Activated CD4-positive, alpha-beta T cell treated with anti-CD3 and anti-CD28 coated beads for 4 hours (primary cell): ENCODE measurements at places on chromosomes 13 and 19.
A peak's percentile ranks its signal among the peaks of the same experiment; 100 is the strongest.

GRCh38 chr19:29682236-29682895 lies 17.1 kb downstream of the PLEKHF1 start:
- DNase-seq = no peak

DNA sequence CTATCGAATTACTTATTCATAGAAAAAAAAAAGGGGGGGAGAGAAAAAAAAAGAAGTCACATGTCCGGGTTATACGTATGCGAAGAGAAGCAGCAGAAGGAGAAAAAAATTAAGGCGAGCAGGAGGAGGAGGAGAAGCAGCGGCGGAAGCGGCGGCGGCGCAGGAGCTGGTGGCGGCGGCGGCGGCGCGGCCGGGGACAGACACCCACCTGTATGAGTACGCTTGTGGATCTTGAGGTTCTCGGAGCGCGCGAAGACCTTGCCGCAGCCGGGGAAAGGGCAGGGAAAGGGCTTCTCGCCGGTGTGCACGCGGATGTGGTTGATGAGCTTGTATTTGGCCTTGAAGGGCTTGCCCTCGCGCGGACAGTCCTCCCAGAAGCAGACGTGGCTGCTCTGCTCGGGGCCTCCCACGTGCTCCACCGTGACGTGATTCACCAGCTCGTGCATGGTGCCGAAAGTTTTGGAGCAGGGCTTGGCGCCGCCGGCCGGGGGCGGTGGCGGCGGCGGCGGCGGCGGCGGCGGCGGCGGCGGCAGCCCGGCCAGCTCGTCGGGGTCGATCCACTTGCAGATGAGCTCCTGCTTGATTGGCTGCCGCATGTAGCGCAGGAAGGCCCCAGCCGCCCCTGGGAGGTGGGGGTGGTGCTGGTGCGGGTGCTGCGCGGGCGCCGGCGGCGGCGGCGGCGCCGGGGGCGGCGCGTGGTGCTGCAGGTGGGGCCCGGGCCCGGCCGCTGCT lies 1.5 kb downstream of the ZIC5 start:
- peak; percentile 54 for DNase-seq

GRCh38 chr13:75309981-75310580 lies 171.9 kb downstream of the TBC1D4 start:
- DNase-seq = no peak

GRCh38 chr19:45999653-46000121 lies 4.4 kb downstream of the CCDC61 start:
- DNase-seq = no peak

- no peak for DNase-seq
Measured at GRCh38 chr13:19156013-19156825, 25.4 kb downstream of the TUBA3C start.

GRCh38 chr13:30241532-30241931 lies 65.8 kb downstream of the KATNAL1 start:
- DNase-seq = no peak

- peak; percentile 8 for DNase-seq
Measured at GRCh38 chr13:45490068-45490467, 25.3 kb downstream of the COG3 start.

GRCh38 chr13:39527961-39528660 lies 74.9 kb downstream of the LHFPL6 start:
- no peak for DNase-seq

GRCh38 chr19:42272535-42272897 lies 3.5 kb downstream of the CIC start:
- DNase-seq = no peak

DNA sequence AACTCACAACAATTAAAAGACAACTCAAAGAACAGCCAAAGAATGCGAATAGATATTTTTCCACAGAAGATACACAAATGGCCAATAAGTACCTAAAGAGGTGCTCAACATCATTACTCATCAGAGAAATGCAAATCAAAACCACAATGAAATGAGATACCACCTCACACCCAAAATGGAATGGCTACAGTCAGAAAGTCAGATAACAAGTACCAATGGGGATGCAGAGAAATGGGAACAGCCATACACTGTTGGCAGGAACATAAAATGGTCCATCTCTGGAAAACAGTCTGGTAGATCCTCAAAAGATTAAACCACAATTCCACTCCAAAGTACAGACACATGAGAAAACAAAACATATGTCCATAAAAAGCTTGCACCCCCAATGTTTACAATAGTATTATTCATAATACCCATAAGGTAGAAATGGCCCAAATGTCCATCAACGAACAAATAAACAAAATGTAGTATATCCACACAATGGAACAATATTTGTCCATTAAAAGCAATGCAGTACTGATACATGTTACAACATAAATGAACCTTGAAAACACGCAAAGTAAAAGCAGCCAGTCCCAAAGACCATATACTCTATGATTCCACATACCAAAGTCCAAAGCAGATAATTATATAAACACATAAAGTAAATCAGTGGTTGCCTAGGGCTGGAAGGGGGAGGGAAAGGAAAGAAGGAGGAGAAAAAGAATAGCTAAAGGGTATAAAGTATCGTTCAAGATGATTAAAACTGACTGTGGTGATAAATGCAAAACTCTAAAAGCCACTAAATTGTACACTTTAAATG lies 19.6 kb downstream of the USP12 start:
- DNase-seq = no peak

DNA sequence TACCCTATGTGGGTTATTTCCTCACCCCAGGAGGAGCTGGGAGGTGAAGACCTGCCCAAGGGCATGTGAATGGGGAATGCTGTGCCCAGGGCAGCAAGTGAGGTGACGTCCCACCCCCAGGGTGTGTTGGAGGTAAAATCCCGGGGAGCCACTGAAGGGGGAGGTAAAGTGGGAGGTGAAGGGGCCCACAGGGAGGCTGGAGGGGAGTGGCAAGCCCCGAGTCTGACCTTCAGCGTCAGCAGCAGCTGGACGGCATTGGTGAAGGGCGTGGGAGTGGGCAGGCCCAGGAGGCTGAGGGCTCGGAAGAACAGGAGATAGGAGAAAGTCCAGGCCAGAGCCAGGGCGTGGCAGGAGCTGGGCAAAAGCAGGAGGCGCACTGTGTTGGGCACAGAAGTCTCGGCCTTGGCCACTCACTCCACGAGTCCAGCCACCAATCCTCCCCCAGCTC lies 2.4 kb downstream of the MBOAT7 start:
- DNase-seq = no peak

DNA sequence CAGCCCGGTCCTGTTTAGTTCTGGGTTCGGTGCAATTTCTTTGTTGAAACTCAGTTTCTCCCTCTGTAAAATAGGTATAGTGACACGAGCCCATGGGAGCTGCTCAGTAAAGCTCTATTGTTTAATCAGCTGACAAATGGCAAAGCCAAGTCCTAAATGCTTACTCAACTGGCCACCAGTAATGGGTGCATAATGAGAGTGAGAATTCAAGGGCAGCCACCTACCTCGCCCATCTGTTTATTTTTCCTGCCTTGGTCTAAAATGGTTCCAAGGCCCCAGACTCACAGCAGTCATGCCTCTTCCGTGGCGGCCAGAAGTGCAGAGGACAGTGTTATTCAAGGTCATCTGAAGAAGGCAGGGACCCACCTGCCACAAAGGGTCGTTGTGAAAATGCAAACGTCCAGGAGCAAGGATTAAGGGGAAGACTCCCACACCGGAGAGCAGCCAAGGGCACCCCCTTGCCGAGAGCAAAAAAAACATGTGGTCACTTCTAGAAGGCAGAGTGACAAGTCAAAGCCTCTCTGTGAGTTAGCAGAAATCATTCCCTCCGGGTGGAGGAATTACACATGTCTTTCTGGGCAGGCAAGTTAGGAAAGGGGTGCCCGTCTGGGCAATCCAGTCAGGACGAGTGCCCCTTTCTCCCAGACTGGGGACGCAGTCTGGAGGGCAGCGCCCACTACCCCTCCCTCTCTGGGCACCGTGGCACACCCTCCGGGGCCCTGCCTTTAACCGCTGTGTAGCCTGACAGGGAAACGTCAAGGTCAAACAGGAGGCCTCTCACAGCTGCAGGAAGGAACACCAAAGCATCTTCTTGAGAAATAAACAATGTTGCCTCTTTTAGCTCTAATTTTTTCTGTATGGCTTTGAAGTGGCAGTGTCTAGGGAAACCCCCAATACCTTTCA lies 186.2 kb downstream of the FOXO1 start:
- DNase-seq = no peak

GRCh38 chr13:45538382-45538781 lies 73.6 kb downstream of the COG3 start:
- no peak for DNase-seq

GRCh38 chr13:32426990-32427851 lies 709 bp downstream of the N4BP2L1 start:
- peak; percentile 57 for DNase-seq

- DNase-seq = peak; percentile 14
Measured at GRCh38 chr19:40223135-40223822, 3.2 kb downstream of the CCNP start.

- no peak for DNase-seq
Measured at GRCh38 chr13:54394085-54394700, 1365.6 kb downstream of the OLFM4 start.

- DNase-seq = no peak
Measured at GRCh38 chr19:18763674-18764590, 27.2 kb downstream of the COMP start.

- no peak for DNase-seq
Measured at GRCh38 chr19:12779162-12779993, 4.0 kb upstream of the HOOK2 start.

- no peak for DNase-seq
Measured at GRCh38 chr13:40624986-40625385, 41.5 kb downstream of the FOXO1 start.

DNA sequence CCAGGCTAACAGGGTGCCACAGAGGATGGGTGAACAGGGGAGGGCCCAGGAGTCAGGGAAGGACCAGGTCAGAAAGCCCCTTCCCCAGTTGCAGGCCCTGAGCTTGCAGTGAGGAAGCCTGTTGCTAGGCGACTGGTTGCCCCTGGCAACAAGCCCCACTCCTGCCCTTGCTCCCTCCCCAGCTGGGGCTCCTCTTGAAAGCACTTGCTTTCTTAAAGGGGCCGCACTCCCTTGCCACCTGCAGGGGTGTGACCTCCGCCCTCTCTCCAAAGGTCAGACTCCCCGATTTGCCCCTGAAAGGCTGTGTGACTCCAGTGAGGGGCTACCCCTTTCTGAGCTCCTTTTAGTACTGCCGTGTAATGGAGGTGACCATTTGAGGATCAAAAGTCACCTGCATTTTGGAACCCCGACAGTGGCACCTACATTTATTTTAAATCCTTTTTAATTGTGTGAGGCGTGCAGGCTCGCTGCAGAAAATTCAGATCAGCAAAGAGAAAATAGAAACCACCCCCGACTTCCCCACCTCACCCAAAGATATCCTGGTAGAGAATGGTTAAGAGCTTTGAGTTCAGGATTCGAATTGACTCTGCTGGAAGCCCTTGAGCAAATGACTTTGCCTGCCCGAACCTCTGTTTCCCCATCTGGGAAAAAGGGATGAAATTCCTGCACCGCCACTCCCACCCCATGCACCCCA lies 4.8 kb downstream of the FCHO1 start:
- no peak for DNase-seq

DNA sequence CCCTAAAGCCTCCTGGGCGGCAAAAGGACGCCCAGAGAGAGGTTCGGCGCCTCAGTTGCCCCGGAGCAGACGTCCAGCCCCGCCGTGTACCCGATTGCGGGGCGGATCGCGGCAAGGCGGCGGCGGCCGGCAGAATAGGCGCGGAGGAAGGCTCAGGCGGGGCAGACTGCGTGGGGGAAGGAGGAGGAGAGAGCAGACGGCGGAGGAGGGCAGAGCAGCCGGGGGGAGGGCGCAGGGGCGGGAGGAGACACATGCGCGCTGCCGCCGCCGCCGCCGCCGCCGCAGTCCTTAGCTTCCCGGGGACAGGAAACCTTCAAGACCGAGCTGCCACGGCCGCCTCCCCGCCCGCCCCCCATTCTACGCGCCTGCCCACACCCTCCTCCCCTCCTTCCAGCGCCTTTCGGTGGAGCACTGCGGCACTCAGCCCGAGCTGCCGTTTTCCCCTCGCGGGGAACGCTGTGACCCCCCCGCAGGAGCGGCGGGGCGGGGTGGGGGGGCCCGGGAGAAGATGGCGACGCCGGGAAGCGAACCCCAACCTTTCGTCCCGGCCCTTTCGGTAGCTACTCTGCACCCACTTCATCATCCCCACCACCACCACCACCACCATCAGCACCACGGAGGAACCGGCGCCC lies at the start of gene LRCH1:
LRCH1 (plus strand) TSS at position 282 of the 632 bp plus-strand sequence; CDS start at position 509, 227 bp downstream.
- DNase-seq = peak; percentile 88

DNA sequence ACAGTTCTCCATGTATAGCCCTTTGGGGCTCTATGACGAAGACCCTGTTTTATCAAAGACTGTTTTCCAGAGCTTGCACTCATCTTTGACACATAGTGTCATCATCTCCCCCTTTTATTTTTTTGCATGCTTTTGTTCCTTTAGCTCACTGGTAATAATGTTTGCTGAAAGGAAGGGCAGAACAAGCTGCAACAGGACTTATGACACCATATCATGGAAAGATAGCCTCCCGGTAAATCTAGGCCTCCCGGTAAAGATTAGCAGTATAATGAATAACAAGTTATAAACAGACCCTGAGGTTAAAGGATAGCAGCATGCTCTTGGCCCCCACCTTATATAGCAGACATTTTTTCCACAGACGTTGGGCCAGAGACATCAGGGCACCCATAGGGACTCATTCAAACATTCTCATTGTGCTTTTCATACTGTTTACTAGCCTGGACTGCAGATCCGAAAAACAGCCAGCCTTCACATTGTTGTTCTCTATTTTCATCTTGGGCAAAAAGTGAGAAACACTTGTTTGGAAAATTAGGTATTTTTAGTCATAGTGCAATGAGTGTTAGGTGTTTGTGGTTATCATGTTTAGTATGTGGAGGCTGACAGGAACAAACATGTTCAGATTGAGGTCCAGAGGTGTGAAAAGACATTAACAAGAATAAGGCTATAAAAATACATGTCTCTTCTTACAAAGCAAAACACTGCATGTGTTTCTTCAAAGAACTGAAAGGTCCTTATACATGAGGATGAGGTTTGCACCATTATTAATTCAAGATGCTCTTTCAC lies 136.9 kb upstream of the SPRY2 start:
- no peak for DNase-seq

DNA sequence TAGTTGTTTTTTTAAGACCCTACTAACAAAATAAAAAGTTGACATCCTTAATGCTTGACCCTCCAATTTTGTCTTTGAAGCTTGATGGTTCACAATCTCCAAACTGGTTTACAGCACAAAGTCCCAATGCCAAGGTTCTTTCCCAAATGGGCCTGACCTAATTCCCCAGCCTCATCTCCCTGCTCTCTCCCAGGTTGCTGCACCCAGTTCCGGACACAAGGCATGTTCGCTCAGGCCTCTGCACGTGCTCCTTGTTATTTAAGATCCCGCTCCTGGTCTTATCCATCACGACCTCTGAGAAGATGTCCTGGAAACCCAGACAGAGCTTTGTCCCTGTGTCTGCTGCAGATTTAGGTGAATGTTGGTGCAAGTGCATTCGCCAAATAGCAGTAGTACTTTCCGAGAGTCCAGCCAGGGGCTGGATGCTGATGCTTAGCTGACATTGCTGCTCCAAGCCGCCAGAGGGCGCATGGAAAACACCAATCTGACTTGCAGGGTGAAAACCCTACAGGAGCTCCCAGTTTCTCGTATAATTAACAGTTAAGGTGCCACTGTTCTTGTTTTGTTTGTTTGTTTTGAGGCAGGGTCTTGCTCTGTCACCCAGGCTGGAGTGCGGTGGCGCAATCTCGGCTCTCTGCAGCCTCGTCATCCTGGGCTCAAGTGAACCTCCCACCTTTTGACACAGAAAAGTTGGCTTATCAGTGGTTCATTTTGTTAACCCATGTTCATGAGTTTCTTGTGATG lies 18.5 kb downstream of the LYPD3 start:
- DNase-seq = peak; percentile 84
